ENCODE measurements at places on chromosomes 1 and 21. TPM values are rescaled to one million over a fixed set of nuclear protein-coding genes. Genes with fewer than 3 reads are reported as not detected.

GRCh38 chr1:118271883-118272282 is 86.9 kb upstream of the SPAG17 start:
- no peak for DNase-seq

DNA sequence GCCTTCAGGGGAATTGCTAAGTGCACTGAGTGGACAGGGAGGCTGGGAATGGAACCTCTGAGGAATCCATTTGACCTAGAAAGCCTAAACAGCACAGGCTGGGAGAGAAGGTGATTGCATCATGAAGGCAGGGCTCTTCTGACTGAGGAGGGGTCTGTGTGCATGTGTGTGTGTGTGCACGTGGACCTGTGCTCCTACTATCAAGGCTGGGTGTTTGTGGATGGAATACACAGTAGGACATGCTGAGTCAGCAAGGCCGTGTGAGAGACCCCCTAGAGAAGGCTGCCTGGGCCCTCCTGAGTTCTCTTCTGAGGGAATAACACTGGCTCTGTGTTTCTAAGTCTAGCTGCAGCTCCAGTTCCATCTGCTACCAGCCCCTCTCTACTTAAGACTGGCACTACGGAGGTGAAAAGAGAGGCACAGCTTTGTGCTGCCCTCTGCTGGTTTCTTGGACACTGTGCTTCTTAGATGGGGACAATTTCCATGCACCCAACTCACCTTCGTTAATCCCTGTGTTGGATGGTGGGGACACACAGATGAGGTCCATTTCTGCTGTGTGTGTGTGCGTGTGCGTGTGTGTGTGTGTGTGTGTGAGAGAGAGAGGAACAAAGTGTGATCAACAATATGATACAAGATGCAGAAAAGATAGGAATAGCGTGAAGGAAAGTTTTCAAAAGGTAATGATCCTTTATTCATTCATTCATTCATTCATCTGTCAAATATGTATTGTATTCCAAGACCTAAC is 6.2 kb upstream of the EFCAB14 start:
- peak; percentile 91 for DNase-seq

The ADAMTS4 gene
- 7.1 TPM for total RNA-seq

The FCRL6 gene
- total RNA-seq, result not detected

The LEFTY2 gene
- total RNA-seq, result not detected

All from lung microvascular endothelial cell (primary cell).